CD4-positive, alpha-beta T cell treated with Interleukin-10 for 1 hour (primary cell): ENCODE measurements at places on chromosomes 6 and 20.

DNA sequence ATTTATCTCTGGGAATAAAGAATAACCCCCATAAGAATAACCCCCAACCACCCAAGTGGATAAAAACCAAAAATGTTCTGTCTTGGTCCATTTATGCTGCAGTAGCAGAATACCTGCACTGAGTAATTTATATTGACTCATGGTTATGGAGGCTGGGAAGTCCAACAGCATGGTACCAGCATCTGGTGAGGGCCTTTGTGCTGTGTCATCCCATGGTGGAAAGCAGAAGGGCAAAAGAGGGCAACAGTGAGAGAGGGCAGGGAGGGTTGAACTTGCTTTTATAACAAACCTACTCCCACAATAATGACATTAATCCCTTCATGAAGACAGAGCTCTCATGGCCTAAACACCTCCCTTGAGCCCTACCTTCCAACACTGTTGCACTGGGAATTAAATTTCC, 133.7 kb downstream of the ERMARD start:
- DNase-seq = no peak

DNA sequence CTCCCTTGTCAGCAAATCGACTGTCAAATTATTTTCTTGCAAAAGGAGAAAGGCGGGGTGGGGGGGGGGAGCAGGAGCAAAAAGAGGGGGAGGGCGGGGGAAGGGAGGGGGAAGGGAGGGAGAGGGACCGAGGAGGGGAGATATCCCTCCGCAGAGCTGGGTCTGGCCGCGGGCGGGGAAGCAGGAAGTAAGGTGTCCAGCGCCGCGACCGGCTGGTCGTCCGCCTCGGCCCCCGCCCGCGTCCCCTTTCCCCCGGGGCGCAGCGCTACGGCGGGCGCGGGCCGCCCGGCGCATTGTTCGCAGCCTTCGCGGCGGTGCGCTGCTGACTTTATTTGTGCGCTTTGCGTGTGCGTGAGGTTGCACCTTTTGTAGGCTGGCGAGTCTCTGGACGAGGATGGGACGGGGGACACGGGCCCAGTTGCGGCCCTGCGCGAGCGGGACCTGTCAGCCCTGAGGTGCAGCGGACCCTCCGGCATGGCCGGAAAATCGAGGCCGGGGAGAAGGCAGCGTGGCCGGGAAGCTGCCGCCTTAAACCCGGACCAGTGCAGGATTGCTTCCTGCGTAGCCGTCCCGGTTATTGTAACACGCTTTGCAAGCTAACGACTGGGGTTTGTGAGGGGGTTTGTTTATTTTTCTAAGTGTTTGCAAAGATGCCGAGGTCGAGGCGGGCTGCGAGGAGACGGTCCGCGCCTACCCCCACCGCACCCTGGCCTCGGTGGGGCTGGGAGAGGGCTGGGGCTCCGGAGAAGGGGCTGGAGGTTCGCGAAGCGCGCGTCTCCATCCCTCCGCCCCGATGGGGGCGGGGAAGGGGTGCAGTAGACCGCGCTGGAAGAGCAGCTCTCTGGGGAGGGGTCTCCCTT, 675 bp upstream of the TRERF1 start:
- peak; percentile 50 for DNase-seq

GRCh38 chr20:47679462-47679861, 105.8 kb downstream of the SULF2 start:
- DNase-seq = no peak

DNA sequence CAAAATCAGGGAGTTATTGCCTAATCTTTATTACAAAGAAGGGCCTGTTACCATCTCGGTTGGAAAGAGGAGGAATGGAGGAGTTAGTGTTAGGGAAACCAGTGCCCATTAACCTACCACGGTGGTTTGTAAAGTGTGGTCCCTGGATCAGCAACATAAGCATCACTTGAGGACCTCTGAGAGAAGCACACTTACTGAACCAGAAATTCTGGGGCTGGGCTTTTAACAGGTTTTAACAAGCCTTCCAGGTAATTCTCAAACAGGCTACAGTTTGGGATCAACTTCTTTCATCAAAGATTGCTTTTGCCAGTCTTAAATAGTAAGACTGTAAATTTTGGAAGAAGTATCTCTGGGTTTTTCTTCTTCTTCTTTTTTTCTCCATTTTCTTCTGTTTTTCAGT, 329.5 kb upstream of the JAG1 start:
- no peak for DNase-seq

GRCh38 chr6:90098001-90098531, 198.6 kb downstream of the BACH2 start:
- no peak for DNase-seq

GRCh38 chr6:144053601-144054000, 41.8 kb downstream of the SF3B5 start:
- no peak for DNase-seq

DNA sequence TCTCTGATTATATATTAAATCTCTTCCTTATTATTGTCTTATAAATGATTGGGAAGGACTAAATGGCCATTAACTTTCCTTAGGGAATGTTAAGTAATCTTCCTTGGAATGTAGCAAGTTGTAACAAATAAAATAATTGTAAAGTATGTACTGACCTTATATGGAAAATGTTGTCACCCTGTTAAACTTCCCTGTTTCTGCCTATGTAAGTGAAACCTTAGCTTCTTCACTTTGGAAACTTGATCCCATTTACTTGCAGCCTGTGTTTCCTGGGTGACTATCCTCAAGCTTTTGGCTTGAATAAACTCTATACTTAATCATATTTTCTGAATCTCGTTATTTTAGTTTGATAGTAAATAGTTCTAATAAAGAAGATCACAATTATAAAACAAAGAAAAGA, 519.5 kb upstream of the PTCHD4 start:
- no peak for DNase-seq

- no peak for DNase-seq
These were observed 592.7 kb upstream of the NRSN1 start for GRCh38 chr6:23533311-23533710.

DNA sequence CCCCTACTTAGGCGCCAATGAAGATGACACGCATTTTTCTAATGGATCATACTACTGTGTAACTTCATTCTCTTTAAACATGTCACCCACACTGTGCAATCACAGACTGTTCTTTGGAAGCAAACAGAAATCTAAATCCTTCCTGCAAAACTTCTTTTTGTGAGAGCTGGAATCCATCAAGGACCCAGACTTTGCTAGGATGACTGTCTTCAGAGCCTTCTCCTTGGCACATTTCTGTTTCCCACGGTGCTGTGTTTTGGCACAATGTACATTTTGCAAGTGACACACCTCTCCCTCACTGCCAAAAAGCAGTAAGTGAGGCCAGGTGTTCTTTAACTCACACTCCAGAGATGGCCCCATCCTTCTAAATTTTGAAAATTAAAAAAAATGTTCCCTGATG, 21.7 kb upstream of the TAGAP start:
- no peak for DNase-seq

GRCh38 chr6:139327038-139327437, 35.2 kb upstream of the TXLNB start:
- DNase-seq = no peak

DNA sequence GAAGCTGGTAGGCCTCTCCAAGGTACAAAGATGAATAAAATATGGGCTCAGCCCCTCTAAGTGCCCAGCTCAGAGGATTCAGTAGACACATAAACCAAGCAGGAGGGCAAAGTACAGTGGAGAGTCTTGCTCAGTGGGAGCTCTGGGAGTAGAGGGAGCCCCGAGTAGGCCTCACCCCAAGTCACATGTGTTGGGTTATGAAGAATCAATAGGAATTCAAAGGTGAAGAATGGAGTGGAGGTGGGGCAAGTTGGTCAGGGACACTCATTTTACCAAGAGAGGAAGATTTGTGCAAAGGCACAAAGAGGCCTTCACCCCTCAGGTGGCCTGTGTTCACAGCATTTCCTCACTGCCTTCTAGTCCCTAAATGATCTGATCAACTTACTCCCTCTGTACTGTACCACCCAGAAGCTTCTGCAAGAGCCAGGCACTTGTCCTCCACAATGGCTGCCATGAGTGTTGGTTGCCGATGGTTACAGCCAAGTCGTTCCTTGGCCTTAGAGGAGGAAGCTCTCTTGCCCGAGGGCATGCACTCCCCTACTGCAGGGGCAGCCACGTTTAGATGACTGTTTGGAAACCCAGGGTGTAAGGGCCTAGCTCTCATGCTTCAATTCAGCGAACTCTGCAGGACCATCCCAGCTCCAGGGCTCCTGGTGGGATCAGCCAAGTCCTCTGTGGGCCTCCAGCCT, 6.7 kb upstream of the CDKN1A start:
- DNase-seq = no peak

- no peak for DNase-seq
These were observed 74.4 kb upstream of the MAN1A1 start for GRCh38 chr6:119423996-119424395.

GRCh38 chr6:71478834-71479541, 190.4 kb downstream of the OGFRL1 start:
- DNase-seq = no peak

DNA sequence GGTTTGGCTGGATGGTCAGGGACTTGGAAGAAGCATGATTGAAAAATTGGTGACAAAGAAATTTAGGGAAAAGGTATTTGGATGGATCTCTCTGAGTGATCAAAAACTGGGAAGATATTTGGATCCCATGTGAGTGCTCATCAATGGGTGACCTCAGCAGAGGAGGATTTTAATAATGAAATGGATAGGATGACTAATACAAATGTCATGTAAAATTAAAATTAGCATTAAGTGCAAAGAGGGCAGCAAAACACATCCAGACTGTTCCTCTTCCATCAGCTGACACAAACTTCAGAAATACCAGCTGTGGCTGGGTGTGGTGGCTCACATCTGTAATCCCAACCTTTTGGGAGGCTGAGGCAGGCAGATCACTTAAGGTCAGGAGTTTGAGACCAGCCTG, 151.7 kb downstream of the THBS2 start:
- no peak for DNase-seq

GRCh38 chr6:21420146-21420878, 173.2 kb upstream of the SOX4 start:
- no peak for DNase-seq

GRCh38 chr6:73747289-73747688, 51.3 kb downstream of the CD109 start:
- DNase-seq = peak; percentile 14

DNA sequence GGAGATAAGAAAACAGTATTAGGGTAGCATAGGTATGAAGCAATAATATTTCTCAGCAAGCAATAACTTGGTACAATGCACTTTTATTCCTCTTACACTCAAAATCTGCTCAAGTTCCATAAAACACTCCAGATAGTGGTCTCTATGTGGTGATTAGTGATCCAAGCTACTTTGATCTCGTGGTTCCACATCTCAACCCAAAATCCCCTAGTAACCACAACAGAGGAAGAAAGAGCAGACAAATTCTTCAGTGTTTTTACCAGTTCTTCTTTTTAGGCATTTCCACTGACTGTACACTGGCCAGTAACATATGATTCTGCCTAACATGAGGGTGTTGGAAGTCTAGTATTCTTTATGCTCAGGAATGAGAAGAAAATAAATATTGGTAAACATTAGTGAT, 309.0 kb upstream of the PTCHD4 start:
- no peak for DNase-seq

- no peak for DNase-seq
These were observed 57.5 kb downstream of the FOXC1 start for GRCh38 chr6:1667012-1667804.

DNA sequence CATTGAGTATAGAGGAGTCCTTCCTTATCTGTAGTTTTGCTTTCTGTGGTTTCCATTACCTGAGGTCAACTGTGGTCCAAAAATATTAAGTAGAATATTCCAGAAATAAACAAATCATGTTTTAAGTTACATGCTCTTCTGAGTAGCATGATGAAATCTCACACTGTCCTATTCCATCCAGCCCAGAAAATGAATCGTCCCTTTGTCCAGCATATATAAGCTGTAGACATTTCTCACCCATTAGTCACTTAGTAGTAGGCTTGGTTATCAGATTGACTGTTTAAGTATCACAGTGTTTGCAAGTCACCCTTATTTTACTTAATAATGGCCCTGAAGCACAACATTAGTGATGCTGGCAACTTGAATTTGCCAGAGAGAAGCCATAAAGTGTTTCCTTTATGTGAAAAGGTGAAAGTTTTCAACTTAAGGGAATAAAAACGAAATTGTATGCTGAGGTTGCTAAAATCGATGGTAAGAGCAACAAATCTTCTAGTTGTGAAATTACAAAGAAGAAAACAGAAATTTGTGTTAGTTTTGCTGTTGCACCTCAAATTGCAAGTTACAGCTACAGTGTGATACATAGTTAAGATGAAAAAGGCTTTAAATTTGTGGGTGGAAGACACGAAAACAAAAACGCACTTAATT, 198.6 kb upstream of the SIM1 start:
- no peak for DNase-seq

- no peak for DNase-seq
These were observed 24.9 kb downstream of the KIF13A start for GRCh38 chr6:17962436-17963031.

GRCh38 chr6:87481931-87482330, 9.2 kb downstream of the SLC35A1 start:
- DNase-seq = no peak
